ENCODE measurements at places on chromosomes 5 and 9.

DNA sequence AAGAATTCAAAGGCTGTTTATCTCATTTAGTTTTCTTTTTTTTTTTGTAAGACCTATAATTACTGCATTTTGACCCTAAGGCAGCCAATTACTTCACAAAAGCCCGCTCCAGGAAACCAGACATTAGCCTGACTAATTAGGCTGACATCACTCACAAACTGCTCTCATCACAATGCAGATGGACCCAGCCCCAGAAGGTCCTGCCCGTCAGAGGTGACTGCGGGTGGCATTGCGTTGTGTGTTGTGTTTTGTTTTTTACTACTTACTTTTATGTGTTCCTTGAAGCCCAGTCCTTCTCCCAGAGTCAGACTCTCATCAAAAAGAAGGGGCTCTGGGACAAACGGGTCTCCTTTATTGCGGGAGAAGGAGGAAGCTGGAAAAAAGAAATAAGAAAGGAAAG, 172.2 kb downstream of the HSD17B3 start:
- no peak for DNase-seq

- DNase-seq = no peak
Observed at GRCh38 chr5:75574791-75575190, 36.5 kb upstream of the ANKDD1B start.

- DNase-seq = peak; percentile 77
Observed at GRCh38 chr5:125409861-125410536, 663.6 kb upstream of the ZNF608 start.

DNA sequence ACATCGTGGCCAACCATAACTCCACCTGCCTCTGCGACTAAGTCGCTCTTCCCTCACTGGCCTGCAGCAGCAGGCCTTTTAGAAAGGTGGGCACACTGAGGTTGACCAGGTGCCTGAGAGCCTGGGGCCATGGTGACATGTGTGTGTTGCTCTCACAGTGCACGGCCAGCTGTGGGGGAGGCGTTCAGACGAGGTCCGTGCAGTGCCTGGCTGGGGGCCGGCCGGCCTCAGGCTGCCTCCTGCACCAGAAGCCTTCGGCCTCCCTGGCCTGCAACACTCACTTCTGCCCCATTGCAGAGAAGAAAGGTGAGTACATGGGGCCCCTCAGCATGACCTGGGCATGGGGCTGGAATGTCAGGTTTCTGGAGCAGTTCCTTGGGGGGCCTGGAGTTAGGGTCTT, 104.5 kb upstream of the ICE1 start:
- peak; percentile 60 for DNase-seq

- DNase-seq = no peak
Observed at GRCh38 chr9:127637322-127637847, 25.3 kb downstream of the STXBP1 start.

- DNase-seq = no peak
Observed at GRCh38 chr5:106522296-106522695, 1148.4 kb downstream of the EFNA5 start.

- peak; percentile 33 for DNase-seq
Observed at GRCh38 chr9:35658968-35659220, 802 bp downstream of the CCDC107 start.

GRCh38 chr9:112233769-112234168, 58.7 kb upstream of the SUSD1 start:
- DNase-seq = no peak
